NCI-H2171 (cell line): ENCODE measurements at places on chromosomes 5 and 9.

GRCh38 chr9:114287001-114287762 lies 35.7 kb upstream of the ORM1 start:
- DNase-seq = peak; percentile 82

GRCh38 chr9:123345567-123345955 lies 10.4 kb upstream of the CRB2 start:
- no peak for DNase-seq

DNA sequence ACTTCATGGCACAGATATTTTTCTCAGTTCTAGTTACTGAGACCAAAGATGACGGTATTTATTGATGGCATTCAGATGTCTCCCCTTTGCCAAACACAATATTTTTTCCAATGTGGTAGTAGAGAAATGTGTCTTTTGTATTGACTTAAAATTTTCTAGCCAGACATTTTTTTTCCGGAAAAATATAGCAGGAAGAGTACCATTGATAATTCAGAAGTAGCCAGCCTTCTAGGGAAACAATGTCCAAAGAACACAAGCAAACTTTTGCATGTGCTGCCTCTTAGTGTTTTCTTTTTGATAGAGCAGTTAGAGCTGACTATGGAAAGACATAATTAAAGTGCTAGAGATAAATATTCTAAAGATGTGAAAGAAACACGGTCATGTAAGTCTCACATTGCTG lies 231.4 kb downstream of the MARCHF11 start:
- no peak for DNase-seq

GRCh38 chr9:29282121-29282520 lies 1708.8 kb upstream of the C9orf72 start:
- DNase-seq = no peak

DNA sequence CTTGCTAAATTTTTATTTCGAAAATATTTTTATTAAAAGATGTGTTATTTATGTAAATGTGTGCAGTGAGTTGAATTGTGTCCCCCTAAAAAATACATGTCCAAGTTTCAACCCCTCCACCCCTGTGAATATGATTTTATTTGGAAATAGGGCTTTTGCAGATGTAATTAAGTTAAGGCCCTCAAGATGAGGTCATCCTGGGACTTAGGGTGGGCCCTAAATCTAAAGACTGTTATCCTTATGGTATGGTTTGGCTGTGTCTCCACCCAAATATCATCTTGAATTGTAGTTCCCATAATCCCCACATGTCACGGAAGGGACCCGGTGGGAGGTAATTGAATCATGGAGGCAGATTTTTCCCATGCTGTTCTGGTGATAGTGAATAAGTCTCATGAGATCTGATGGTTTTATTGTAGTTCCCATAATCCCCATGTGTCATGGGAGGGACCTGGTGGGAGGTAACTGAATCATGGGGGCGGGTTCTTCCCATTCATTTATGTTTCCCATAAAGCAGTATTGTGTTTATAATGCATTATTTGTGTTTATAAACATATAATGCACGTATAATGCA lies 1.5 kb upstream of the TMED7 start:
- DNase-seq = no peak

DNA sequence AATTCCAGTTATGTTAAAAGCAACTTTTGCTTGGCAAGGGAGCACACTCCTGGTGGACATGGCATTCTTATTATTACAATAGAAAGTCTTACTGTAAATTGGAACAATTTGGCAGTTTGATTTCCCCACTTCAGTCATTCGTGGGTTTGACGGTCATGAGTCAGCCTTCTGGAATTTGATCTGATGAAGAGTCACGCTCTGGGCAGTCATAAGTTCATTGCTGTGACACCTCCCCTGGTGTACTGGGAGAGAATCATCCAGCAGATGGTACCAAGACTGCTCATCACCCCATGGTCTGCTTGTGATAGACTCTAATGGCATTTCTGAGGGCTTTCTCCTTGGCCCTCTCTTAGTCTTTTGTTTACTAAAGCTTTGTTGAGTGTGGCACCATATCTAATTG lies 53.8 kb downstream of the GLRA1 start:
- DNase-seq = no peak

DNA sequence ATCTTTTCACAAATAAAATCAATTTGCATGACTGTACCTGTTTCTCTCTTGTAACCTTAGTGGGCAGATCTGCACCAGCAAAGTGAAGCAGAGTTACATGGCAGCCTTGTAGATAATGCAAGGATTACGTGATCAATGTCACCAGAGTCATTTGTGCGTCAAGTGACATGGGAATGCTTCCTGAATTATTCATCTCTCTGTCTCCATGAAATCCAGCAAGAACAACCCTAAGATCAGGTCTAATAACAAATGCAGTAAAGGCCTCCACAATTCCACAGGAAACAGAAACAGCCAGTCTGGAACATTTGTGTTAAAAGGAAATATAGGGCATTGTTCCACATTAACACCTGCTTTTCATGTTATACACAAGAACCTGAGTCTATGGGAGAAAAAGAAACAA lies 7.8 kb downstream of the GZMA start:
- DNase-seq = no peak

GRCh38 chr9:97983589-97984187 lies 547 bp downstream of the ANP32B start:
- DNase-seq = peak; percentile 37

DNA sequence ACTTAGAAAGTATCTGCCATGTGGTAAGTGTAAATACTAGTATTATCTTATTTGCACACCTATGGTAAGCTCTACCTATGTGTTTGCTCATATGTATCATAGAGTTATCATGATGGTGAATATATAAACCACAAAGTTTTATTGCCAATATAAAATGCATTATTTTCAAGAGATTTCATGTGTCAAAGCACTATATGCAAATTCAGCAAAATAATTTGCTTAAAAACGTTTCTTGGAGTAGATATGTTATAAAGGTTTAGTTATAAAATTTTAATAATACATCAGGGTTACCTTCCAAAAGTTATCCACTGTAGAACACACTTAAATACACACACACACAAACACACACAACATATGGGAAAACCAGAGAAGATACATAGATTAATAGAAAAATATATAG lies 1431.7 kb upstream of the C9orf72 start:
- DNase-seq = no peak

GRCh38 chr5:69170495-69170894 lies 3.5 kb downstream of the CCNB1 start:
- DNase-seq = no peak

- DNase-seq = no peak
These were observed 233.6 kb downstream of the EFNA5 start for GRCh38 chr5:107437154-107437553.

DNA sequence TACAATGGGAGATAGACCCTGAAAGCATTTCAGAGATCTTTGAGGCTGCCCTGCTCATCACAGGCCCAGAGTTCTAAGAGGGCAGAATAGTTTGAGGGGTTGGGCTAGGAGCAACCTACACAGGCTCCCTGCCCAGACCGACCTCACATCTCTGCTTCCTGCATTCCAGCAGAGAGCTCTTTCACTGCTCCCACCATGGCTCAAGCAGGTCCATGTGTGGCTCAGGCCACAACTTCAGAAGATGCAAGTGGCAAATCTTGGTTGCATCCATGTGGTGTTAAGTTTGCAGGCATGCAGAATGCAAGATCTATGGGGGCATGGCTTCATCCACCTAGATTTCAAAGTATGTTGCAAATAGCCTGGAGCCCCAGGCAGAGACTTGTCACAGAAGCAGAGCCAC lies 39.0 kb downstream of the GDA start:
- no peak for DNase-seq
